ENCODE measurements at places on chromosomes 1 and 21. TPM values are rescaled to one million over a fixed set of nuclear protein-coding genes. Genes with fewer than 3 reads are reported as not detected.
A peak's percentile ranks its signal among the peaks of the same experiment; 100 is the strongest.

Gene AKNAD1
- total RNA-seq, result not detected

DNA sequence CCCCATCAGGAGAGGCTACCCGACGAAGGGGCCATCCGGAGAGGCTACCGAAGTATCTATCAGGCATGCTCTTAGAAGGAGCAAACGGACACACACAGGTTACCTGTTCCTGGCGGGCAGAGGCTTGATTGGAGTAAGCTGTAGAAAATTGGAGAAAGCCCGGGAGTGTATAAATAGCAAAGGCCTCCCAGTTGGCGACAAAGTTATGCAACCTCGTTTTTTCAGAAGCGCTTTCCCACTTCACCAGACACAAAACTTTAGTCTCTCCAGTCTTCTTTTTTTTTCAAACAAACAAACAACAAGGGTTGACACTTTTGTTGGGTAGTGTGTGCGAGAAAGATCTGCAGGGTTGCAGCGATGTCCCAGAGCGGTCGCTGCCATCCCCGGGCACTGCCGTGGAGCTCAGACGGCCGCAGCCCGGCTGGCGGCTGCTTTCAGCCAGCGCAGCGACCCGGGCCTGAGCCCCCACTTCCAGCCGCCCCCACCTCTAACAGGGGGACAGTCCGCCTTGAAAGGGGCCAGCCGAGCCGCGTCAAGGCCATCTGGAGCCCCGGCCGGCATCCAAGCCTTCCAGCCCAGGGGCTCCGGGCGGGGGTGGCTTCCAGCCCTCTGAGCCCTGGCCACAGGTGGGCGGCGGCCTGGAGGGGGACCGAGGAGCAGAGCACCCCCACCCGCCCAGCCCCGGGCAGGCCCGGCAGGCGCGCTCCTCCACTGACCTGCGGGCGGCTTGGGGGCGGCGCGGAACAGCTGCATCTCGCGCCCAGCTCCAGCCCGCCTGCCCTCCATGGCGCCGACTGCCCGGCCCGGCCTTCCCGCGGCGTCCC lies 616 bp downstream of the MCOLN3 start:
- peaks cover 19% of the 10 kb centered on the region for H3K4me1 ChIP-seq
- H3K4me3 ChIP-seq, result peak overlapping the region; percentile 67
- DNase-seq, result peak; percentile 16
- H3K27ac ChIP-seq, result no peak overlapping the region

Gene ANGPTL7
- 1.1 TPM for total RNA-seq

GRCh38 chr1:173426057-173426456 lies 51.1 kb upstream of the PRDX6 start:
- no peak for DNase-seq
- H3K4me3 ChIP-seq, result no peak overlapping the region
- H3K4me1 ChIP-seq, result peaks cover 25% of the 10 kb centered on the region

GRCh38 chr1:150429805-150430204 lies 57.4 kb upstream of the TARS2 start:
- peaks cover 4% of the 10 kb centered on the region for H3K36me3 ChIP-seq
- H3K27me3 ChIP-seq, result no peaks in the 10 kb centered on the region
- H3K27ac ChIP-seq, result no peak overlapping the region
- no peak for DNase-seq

GRCh38 chr21:45304476-45304830 lies 16.8 kb upstream of the POFUT2 start:
- H3K36me3 ChIP-seq, result no peaks in the 10 kb centered on the region
- peak; percentile 16 for DNase-seq
- peaks cover 76% of the 10 kb centered on the region for H3K4me1 ChIP-seq
- no peaks in the 10 kb centered on the region for H3K27me3 ChIP-seq
- no peak overlapping the region for H3K4me3 ChIP-seq

Gene TP73
- 0.05 TPM for total RNA-seq

Gene PDE4B
- total RNA-seq, result 3.5 TPM

Measured in left ventricle myocardium inferior (tissue), 1 donor.